ENCODE measurements at places on chromosomes 3 and 15.

DNA sequence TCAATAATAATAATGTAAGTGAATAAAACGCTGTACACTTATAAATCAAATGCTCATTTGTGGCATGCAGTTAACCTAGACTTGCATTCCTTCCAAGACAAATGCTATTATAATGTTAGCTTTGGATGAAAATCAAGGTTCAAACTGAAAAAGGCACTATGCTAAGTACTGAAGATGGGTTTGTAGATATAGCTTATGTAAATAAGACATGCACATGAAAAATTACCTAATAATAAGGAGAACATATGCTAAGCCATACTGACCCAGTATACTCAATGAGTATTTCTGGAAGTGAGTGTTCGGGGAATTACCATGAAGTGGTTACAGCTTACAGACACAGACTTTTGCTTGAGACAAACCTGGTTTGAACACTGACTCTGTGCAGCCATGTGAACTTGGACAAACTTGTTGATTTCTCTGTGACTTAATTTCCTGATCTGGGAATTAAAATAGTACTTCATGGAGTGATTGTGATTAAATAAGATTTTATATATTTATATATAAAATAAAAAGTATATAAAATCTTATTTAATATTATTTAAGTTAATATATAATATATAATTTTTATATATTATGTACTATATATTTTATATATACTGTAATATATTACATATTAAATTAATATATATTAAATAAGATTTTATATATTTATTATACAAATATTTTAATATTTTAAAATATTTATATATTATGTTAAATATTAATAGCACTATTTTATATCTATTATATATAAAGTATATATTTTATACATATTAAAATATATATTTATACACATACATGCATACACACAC lies 159.2 kb downstream of the ZPLD1 start:
- no peak for DNase-seq

DNA sequence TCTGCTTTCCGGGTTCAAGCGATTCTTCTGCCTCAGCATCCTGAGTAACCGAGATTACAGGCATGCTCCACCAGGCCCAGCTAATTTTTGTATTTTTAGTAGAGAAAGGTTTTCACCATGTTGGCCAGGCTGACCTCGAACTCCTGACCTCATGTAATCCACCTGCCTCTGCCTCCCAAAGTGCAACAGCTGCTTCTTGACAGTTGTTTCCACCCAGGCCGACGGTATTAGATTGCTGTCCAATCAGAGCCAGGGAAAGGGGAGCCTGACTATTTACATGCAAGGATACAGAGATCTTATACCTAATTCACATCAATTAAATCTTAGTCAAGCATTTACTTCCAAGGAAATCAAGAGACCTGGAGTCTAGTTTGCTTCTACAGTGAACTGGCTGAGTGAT lies 4.0 kb upstream of the CAPN3 start:
- DNase-seq, result no peak

- DNase-seq, result peak; percentile 82
Measured at GRCh38 chr3:9778143-9779074, 8.7 kb upstream of the CAMK1 start.

- no peak for DNase-seq
Measured at GRCh38 chr3:64341296-64341695, 116.0 kb upstream of the PRICKLE2 start.

DNA sequence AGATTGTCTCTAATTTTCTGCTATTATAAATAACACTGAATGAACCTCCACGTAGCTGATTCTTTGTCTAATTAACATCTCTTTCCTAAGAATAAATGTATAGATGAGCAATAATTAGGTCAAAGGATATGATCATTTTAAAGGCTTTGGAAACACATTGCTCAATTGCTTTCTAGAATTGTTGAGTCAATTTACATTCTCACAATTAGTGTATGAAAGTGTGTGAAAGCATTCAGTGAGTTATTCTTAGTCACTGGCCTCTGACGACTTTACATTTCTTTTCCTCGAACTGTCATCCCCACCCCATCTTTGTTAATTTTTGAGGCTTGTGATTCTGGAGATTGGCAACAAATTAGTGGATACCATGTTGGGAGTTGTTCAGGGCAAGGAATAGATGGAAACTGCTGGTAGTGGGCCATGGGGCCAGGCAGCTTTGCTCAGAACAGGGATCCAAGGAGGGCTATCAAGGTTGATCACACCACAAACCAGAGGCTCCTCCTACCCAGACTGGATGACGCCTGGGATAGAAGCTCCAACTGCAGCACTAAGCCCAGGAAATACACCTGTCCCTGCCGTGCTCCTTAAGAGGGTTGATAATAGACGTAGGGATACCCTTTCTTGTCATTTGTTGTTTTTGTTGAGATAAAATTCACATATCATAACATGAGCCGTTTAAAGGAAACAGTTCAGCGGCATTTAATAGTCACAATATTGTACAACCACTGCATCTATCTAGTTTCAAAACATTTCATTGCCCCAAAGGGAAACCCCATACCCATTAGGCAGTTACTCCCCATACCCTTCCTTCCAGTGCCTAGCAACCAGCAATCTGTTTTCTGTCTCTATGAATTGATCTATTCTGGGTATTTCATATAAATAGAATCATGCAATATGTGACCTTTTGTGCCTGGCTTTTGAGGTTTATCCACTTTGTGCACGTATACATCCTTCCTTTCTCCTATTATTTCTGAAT lies 27.9 kb downstream of the EIF1B start:
- DNase-seq, result peak; percentile 23

Data from activated CD4-positive, alpha-beta T cell treated with anti-CD3 and anti-CD28 coated beads for 48 hours (primary cell).